Activated CD4-positive, alpha-beta T cell treated with anti-CD3 and anti-CD28 coated beads for 24 hours (primary cell): ENCODE measurements at places on chromosomes 1 and 21.

DNA sequence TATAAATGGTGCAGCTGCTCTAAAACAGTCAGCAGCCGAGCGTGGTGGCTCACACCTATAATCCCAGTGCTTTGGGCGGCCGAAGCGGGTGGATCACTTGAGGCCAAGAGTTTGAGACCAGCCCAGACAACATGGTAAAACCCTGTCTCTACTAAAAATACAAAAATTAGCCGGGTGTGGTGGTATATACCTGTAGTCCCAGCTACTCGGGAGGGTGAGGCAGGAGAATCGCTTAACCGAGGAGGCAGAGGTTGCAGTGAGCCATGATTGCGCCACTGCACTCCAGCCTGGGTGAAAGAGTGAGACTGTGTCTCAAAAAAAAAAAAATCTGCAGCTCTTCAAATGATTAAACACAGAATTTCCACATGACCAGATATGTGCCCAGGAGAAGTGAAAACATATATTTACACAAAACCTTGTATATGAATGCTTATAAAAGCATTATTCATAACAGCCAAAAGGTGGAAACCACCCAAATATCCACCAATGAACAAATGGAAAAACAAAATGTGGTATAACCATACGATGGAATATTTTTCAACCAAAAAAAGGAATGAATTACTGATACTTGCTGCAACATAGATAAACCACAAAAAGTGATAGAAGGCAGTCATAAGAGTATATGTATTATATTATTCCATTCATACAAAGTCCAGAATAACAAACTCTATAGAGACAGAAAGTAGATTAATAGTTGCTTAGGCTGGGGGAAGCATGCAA lies 14.1 kb downstream of the EPS15 start:
- no peak for DNase-seq

DNA sequence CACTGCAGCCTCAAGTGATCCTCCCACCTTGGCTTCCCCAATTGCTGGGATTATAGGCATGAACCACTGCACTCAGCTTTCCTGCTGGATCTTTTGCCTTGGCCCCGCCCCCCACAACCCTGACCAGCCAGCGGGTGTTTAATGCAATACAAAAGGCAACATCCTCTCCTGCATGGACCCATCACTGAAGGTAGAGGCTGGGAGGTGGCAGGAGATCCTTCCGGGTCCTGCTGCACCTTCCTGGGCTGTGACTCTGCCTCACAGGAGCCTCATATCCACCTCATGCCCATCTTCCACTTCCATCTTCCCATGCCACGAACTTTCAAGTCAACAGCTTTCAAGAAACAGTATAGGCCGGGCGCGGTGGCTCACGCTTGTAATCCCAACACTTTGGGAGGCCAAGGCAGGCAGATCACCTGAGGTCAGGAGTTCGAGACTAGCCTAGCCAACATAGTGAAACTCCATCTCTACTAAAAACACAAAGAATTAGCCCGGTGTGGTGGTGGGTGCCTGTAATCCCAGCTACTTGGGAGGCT lies 11.7 kb upstream of the WNT9A start:
- no peak for DNase-seq

GRCh38 chr1:44894591-44894990 lies 51.5 kb upstream of the PTCH2 start:
- no peak for DNase-seq

GRCh38 chr1:76073481-76073880 lies 1.1 kb upstream of the ST6GALNAC3 start:
- DNase-seq = no peak

- no peak for DNase-seq
Measured at GRCh38 chr21:46557469-46557868, 47.4 kb downstream of the S100B start.

GRCh38 chr1:85259912-85260274 lies 431 bp upstream of the C1orf52 start:
- no peak for DNase-seq

- no peak for DNase-seq
Measured at GRCh38 chr1:116451702-116452101, 78.7 kb downstream of the ATP1A1 start.

DNA sequence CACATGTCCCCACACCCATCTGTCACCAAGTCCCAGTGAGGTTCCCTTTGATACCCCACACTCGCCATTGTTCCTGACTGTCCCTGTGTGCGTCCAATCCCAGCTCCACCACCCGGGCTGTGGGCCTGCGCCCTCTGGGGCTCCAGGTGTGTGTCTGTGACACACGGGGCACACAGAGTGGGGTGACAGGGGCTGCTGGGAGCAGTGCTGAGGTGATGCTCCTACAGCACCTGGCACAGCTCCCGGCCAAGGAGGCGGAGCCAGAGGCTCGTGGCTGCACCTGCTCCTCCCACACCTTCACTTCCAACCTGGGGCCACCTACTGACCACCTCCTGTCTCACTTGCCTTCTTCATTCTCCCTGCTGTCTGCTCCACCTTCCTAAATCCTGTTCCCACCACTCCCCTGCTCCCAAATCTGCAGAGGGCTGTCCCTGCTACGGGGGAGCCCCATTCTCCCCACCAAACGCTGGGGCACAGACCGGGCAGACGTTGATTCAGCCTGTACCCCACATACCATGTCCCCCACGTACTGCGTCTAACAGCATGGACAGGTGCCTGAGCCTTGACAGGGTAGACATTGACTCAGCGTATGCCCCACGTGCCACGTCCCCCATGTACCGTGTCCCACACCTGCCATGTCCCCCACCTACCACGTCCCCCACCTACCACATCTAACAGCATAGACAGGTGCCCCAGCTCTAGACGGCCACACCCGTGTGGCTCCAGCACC lies 16.4 kb downstream of the WDR4 start:
- DNase-seq = no peak

DNA sequence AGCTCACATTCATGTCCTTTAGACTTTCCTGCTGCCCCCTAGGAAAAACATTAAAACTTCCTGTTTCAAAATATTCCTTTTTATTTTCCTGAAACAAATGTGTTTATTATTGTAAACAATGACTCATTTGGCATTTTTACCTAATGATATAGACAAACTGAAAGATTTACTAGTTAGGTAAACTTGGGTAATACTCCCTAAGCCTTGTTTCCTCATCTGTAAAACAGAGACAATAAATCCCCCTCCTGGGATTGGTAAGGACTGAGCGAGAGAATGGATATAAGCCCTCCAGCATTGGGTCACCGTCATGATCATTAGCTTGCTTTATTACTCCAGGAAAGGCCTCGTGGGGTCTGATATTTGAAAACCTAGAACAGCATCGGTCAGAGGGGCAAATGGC lies 59.8 kb downstream of the LPAR3 start:
- DNase-seq = no peak

DNA sequence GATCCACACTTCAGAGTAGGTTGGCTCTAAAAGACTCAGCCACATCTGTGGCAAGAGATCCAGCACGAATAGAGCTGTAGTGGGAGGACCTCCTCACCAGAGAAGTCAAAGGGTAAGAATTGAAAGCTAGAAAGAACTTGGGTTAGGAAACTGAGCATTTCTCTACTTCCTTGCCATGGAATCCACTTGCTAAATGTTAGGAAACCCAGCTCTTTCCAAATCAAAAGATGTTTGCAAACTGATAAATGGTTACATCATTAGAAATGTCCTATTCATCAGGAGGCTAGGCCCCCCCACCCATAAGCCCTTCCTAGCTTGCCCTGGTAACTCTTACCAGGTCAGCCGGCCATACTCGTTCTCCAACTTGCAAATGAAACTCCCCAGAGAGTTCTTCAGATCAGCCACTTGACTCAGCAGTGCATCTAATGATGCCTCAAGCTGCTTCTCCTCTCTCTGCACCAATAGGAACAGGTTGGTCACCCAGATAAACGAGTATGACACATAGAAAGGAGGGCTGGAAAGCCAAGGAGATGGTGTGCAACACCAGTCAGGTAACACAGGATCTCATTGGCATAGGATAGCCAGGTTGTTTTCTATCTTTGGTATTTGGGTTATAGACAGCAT lies 1.5 kb downstream of the MED8 start:
- no peak for DNase-seq

DNA sequence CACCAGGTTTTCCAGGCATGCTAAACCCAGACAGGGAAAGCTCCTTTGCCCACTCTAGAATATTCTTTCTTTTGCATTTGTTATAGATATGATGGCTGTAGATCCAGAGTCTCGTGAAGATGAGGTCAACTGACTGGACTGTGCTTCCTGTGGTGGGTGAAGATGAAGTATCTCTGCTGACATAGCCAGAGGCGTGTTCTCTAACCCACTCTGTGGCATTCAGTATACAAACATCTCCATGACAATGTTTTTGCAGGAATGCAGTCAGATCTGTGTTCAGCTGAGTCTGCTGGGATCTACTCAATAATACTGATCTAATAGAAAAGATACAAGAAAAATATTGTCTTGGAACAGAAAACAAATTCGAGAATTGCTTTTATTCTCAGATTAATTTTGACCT lies 11.3 kb downstream of the RWDD2B start:
- no peak for DNase-seq

- DNase-seq = no peak
Measured at GRCh38 chr1:61299463-61299862, 217.1 kb downstream of the NFIA start.

DNA sequence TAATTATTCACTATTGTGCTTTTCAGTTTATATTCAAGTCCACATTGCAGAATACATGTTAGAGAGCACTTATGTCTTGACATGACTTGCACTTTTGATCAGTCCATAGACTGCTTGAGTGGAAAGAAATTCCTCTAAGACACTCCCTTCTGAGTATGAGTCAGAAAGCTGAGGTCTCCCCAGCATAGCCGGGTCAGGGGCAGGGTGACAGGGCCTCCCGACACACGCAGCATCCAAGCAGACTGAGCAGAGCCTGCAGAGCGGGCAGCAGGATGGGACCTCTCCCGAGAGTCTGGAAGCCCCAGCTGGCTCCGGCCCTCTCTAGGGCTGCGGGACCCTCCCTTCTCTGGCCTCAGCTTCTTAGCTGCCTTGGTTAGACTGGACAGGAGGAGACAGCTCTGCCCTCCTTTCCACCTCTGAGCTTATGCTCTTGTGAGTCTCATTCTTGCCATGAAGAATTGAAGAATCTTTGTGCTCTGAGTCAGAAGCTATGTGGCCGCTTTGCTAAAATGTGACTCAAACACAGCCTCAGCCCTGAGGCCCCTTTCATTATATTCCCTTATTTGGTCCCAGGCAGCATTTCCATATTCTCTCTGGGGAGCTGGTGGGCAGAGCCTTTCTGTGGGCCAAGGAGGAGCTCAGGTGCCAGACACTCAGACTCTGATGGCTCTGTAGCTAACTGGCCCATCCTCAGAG lies 11.2 kb upstream of the CAPN2 start:
- DNase-seq = no peak

DNA sequence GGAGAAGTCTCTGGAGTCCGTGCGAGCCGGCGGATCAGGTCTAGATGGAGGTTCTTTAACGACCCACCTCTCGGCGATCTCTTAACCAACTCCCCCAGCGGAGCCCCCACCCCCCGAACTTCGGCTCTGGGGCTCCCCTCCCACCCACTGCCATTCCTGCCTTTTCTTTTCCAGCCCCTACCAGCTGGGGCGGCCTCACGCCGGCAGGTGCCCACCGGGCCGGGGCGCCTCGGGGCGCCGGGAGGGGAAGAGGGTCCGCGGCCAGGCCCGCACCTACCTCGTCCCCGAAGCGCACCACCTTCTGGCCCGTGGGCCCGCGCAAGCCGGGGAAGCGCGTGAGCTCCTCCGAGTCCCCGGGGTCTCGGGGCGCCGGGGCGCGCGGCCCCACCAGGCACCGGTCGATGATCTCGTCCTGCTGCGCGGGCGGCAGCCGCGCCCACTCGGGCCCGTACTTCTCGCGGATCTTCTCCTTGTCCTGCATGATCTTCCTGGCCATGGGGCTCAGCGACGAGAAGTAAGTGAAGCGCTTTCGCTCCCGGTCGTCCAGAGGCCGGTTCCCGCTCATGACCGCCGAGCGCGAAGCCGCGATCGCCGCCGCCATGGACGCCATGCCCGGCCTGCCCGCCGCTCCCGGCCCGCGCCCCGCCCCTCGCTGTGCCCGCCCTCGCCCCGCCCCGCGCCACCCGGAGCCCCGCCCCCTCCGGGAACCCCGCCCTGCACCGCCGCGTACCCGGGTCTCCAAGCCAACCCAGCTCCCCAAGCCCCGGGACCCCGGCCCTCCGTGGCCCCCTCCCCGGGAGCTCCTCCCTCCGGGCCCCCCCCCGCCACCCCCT lies at the start of gene C1orf198:
C1orf198 (minus strand) TSS at position 619 of the 833 bp plus-strand sequence; CDS start at position 610, 9 bp downstream.
- peak; percentile 70 for DNase-seq
